ENCODE measurements at places on chromosomes 3 and 15.

GRCh38 chr15:99590913-99591646, 25.3 kb downstream of the MEF2A start:
- DNase-seq, result no peak

- no peak for DNase-seq
These were observed 59.3 kb upstream of the OSTN start for GRCh38 chr3:191139736-191140135.

- no peak for DNase-seq
These were observed 370.2 kb downstream of the TIGIT start for GRCh38 chr3:114664006-114664405.

GRCh38 chr3:172476347-172476746, 28.1 kb upstream of the GHSR start:
- no peak for DNase-seq

GRCh38 chr15:35061161-35061824, 23.8 kb downstream of the NANOGP8 start:
- DNase-seq, result no peak

GRCh38 chr15:25664761-25665160, 198.4 kb downstream of the ATP10A start:
- no peak for DNase-seq

DNA sequence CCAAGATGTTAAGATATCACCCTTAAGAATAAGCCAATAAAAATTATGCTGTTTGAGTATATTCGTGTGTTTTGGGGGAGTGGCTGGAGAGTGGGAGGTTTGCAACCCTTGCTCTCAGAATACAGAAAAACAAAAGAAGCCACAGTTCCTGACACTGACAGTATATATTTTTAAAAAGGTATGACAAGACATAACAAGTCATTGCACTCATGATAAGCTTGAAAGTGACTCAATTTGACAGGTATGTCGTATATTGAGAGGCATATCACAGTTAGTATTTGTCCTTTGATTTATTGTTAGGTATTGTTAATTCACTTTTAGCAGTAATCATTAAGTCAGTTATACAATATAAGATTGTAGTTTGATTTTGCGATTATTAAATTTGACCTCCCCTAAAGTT, 73.1 kb upstream of the TSC22D2 start:
- no peak for DNase-seq

DNA sequence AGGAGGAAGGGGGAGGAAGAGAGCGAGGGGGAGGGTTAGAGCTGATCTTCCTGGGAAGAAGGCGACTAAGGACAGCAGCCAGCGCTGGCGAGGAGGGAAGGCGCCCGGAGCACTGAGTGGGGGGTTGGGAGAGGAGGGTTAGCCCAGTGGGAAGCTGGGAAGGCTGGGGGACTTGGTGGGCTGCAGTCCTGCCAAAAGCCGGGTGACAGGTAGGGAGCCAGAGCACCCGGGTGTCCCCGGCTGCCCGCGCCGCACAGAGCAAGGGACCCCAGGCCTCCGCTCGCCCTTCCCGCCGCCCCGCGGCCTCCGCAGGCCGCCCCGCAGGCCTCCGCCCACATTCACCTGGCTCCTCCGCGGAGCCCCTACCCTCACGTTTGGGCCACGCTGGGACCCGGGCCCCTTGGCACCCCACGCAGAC, 448 bp downstream of the SLC12A8 start:
- DNase-seq, result no peak

DNA sequence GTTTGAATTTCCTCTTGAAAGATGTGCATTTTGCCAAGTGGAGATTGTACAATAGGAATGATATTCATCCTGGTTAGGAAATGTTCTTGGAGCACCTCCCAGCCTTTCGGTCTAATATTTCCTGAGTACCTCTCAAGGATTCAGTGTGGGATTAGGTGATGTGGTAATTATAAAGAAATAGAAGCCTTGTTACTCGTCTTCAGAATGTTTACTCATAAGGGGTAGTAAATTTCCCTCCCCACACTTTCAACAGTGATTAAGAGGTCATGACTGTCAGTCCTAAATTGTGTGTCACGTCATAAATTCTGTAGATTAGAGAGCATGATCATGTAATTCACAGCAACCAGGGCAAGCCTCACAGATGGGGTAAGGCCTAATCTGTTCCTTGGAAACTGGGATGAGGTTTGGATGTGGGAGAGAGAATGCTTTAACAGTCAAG, 633.1 kb upstream of the TBL1XR1 start:
- DNase-seq, result no peak

- DNase-seq, result no peak
These were observed 1777.1 kb downstream of the OTOL1 start for GRCh38 chr3:163273694-163274093.

GRCh38 chr3:55014081-55014480, 86.2 kb upstream of the LRTM1 start:
- no peak for DNase-seq
